Stimulated activated CD8-positive, alpha-beta memory T cell treated with anti-CD3 and anti-CD28 coated beads, Interleukin-15, amount 100 ng/mL, for 4 hours (primary cell): ENCODE measurements at places on chromosomes 6 and 20.

DNA sequence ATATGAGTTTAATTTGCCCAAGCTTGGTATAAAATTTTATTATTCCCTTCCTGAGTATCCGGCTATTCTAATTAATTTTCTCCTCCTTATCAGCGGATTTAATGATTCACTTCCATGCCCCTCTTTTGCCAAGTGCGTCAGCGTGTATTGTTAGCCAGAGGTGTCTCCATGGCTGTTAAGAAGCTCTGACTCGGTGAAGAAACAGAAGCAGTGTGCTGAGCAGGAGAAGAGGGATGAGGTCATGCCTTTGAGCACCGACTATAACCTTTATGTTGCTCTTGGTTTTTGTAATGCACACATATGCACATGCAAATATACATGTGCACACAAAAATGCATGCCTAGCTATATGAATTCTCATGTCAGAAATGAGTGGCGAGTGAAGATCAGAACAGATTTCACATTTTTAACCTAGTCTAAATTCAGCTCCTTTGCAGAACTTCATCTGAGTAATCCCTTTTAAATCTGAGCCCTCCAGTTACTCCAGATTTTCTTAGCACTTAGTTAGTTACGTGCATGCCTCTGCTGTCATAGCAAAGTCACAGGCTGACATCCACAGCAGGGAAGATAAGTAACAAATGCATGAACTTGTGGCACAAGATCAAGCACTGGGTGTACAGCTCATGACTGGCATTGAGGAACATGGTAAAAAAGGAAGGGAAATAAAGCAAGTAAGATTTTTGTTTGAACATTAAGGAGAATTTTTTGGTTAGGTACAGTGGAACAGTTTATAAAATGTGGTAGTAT, 24.3 kb downstream of the HTR1E start:
- no peak for DNase-seq

- DNase-seq: peak; percentile 57
These were observed at the start of gene FAM210B for GRCh38 chr20:56358600-56359211. TSS of gene FAM210B (plus strand) at chr20:56358974. CDS start at chr20:56359006, 32 bp downstream.

DNA sequence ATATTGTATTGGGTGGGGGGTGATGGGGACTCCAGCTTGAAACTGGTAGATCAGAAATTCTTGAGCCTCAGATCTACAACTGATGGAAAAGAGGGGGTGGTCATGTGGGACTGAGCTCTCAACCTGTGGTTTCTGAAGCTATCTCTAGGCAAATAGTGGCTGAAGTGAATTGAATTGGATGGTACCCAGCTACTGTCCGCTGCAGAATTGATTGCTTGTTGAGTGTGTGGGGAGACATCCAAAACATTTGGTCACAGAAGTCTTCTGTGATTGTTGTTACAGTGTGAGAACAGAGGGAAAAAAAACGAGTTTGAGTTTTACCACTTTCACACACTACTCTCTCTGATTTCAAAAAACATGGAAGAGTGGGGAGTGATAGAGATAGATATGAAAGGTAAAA, 14.8 kb downstream of the CDS2 start:
- no peak for DNase-seq

- no peak for DNase-seq
These were observed 73.4 kb downstream of the ISM1 start for GRCh38 chr20:13294522-13294921.

DNA sequence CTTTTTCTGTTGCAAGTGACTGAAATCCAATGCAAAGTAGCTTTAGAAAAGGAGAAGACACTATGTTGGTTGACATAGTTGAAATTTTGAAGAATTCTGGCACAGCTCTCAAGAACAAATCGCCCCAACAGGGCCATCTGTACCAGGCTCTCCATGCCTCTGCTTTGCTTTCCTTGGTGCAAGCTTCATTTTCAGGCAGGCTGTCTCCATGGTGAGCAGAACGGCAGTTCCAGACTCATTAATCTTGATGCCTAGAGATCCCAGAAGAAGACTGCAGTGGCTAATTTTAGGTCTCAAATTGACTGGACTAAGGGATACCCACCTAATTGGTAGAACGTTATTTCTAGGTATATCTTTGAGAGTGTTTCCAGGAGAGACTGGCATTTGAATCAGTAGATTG, 950.7 kb upstream of the FLRT3 start:
- DNase-seq: no peak

DNA sequence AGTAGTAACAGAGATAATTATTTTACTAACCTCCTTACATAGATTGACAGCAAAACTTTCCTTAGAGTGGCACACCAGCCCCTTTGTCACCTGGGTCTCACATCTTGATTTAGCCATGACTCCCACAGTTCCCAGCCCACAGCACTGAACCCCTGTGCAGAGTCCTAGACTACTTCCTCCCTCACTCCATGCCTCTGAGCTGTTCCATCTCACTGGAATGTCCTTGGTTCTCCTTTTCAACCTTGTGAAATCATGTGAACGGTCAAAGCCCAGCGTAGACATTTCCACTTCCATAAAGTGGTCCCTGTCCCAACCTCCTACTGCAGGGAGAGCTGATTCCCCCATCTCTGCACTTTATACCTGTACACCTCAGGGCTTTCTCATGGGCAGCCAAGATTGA, 19.7 kb downstream of the CGA start:
- no peak for DNase-seq

- DNase-seq: no peak
These were observed 13.5 kb downstream of the SLC17A5 start for GRCh38 chr6:73640179-73640750.

- DNase-seq: no peak
These were observed 265.5 kb upstream of the EXOC2 start for GRCh38 chr6:958488-958887.

GRCh38 chr6:62283796-62284411, 2.1 kb downstream of the KHDRBS2 start:
- DNase-seq: no peak

GRCh38 chr20:19540392-19540791, 217.7 kb upstream of the RIN2 start:
- DNase-seq: no peak

DNA sequence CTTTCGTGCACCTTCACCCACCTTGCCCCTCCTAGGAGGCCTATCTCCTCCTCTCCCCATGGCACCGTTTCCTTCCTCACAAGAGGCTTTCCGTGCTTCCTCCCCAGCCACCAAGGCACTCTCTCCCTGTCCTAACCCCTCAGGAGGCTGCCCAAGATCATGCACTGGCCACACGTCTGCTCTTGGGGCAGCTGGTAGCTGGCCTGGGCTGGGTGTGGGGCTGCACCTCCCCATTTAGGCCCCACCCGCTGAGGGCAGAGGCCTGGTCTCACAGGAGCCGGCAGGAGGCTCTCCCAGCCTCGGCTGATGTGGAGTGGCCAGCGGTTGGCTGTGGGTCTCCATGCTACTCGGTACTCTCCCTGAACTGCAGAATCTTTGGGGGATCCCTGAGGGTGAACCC, 13.6 kb downstream of the NOL4L start:
- no peak for DNase-seq

- no peak for DNase-seq
These were observed 812 bp downstream of the MYMX start for GRCh38 chr6:44217332-44218143.

- no peak for DNase-seq
These were observed 7.1 kb upstream of the ABHD16B start for GRCh38 chr20:63854069-63854765.
